NCI-H460 (cell line): ENCODE measurements at places on chromosomes 7 and 10. TPM values are rescaled to one million over a fixed set of nuclear protein-coding genes. Genes with fewer than 3 reads are reported as not detected.

GRCh38 chr7:105788816-105789349 lies 87.5 kb downstream of the ATXN7L1 start:
- no peak for DNase-seq

- no peak for DNase-seq
Measured at GRCh38 chr10:128058106-128058749, 68.0 kb downstream of the MKI67 start.

- no peak for DNase-seq
Measured at GRCh38 chr7:18133921-18134320, 106.3 kb upstream of the PRPS1L1 start.

GRCh38 chr7:48035967-48036478 lies 680 bp downstream of the C7orf57 start:
- DNase-seq = no peak

DNA sequence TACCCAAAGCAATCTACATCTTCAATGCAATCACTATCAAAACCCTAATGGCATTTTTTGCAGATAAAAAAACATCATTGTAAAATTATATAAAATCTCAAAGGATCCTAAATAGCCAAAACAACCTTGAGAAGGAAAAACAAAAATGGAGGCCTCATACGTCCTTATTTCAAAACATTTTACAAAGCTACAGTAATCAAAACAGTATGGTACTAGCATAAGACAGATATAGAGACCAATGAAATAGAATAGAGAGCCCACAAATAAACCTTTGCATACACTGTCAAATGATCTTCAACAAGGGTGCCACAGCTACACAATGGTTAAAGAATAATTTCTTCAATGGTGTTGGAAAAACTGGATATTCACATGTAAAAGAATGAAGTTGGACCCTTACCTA lies 34.5 kb downstream of the PDLIM1 start:
- no peak for DNase-seq

GRCh38 chr7:147411096-147411495 lies 1179.5 kb upstream of the C7orf33 start:
- no peak for DNase-seq

GRCh38 chr10:6175329-6176055 lies 27.2 kb upstream of the PFKFB3 start:
- no peak for DNase-seq

TBATA gene
- not detected in 2 replicates for total RNA-seq

PLPP4 gene
- total RNA-seq = not detected in 2 replicates

GRM3 gene
- not detected in 2 replicates for total RNA-seq

CFAP69 gene
- total RNA-seq = 3.2 and 4.3 TPM in 2 replicates

TMEM184A gene
- total RNA-seq = 6.4 and 6.7 TPM in 2 replicates

FAM13C gene
- total RNA-seq = 0.09 and 0.10 TPM in 2 replicates

VWDE gene
- total RNA-seq = 3.1 and 4.0 TPM in 2 replicates

PRSS2 gene
- total RNA-seq = not detected in 2 replicates
